Peyer's patch (tissue), 4 donors: ENCODE measurements at places on chromosomes 6 and 20.

- DNase-seq: no peak
These were observed 100.5 kb downstream of the ERMARD start for GRCh38 chr6:169851641-169852503.

GRCh38 chr6:4820704-4821276 is 44.6 kb downstream of the CDYL start:
- DNase-seq: no peak

DNA sequence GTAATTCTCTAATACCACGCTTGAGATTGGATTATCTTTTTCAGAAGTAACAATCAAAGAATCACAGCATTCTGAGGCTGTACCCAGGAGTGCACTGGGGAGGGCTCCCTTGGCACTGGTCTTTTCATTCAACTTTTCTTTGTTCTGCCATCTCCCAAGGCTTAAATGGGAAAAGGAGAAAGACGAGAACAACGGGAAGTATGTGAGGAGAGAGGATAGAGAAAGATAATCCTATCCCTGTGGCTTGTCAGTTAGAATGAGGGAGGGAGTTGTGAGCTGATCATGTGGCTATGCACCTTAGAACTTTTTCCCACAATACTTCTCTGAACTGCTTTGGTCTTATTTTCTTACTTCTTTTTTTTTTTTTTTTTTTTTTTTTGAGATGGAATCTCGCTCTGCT is 83.1 kb downstream of the CAP2 start:
- DNase-seq: no peak

DNA sequence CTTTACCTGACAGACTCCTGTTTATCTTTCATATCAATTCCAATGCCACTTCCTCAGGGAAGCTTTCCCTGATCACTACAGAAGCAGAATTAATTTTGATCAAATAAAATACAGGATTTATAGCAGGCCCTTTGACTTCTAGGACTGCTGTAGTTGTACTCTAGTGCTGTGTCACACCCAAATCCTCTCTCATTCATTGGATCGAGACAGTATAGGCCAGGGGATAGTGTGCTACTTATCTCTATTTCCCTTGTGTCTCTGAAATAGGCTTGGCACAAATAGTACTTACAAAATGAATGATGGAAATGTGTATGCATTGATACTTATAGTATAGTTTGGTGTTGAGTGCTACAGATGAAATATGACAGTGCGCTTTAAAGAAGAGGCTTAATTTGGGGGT is 19.8 kb downstream of the RALY start:
- DNase-seq: no peak

DNA sequence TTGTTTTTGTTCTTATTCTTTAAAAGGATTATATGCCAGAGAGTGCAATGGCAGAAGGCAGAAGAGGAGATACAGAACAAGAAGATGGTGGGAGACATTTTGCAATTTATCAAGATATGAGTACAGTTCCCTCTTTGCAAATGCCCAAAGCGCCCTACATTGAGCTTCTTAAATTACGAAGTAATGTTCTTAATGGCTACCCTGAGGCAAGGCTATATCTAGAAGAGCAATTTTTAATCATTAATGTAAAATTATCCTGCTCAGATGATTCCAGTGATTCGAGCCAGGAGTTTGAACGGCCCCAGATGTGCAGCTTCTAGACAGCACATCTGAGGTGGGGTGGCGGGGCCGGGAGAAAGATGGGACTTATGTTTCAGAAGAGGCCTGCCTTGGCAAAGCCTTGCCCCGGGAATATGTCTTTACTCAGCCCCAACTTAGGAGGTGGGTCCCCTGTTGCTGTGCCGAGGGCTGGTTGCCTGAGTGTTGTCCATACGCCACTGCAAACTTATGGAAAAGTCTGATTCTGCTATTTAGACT is 84.9 kb upstream of the MLN start:
- no peak for DNase-seq

- no peak for DNase-seq
These were observed 4.1 kb upstream of the TMEM14B start for GRCh38 chr6:10743515-10743914.

GRCh38 chr6:139129284-139129683 is 5.6 kb upstream of the HECA start:
- DNase-seq: no peak

- no peak for DNase-seq
These were observed 46.2 kb downstream of the MYB start for GRCh38 chr6:135227349-135227748.

- DNase-seq: no peak
These were observed 225.3 kb downstream of the KHDC1L start for GRCh38 chr6:72999995-73000394.

GRCh38 chr6:34070315-34071135 is 75.4 kb downstream of the GRM4 start:
- DNase-seq: no peak

DNA sequence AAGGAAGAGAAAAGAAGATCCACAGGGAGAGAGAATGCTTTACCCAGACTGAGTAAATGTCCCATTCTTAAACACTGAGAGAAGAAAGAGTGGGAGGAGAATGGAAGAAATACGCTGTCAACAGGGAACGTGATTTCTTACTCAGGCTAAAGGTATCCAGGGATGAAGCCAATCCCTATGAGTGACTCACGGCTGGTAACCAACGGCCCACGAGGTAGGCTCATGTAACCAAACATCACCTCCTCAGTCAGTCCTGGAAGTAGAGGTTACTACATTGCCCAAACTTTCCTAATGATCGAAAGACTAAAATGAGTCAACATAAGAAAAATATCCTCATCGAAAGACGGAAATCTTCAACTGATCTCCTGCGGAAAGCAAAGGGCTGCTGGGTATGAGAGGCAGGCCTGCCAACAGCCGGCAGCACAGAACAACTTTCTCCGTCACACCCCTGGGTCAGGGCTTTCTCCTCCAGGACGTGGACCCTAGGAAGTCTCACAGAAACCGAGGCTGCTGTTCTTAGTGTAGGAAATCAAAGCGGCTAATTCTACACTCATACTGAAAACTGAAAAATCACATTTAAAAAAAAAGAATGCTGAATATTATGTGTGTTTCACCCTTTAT is 292.6 kb downstream of the GMDS start:
- DNase-seq: no peak

- DNase-seq: no peak
These were observed 224.9 kb upstream of the SMLR1 start for GRCh38 chr6:130602151-130602770.

- no peak for DNase-seq
These were observed 67.8 kb upstream of the SMIM29 start for GRCh38 chr6:34316431-34317171.

GRCh38 chr20:64232794-64233193 is 22.8 kb upstream of the PCMTD2 start:
- no peak for DNase-seq

DNA sequence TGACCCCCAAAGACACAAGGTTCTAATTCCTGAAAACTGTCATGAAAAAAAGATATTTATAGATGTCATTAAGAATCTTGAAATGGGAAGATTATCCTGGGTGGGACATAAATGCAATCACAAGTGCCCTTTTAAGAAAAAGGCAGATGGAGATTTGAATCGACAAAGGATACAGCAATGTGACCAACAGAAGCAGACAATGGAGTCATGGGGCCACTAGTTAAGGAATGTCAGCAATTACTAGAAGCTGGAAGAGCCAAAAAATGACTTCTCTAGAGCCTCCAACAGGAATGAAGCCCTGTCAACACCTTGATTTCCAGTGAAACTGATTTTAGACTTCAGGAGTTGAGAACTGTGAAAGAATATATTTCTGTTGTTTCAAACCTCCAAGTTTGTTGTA is 448.5 kb downstream of the MEI4 start:
- no peak for DNase-seq

DNA sequence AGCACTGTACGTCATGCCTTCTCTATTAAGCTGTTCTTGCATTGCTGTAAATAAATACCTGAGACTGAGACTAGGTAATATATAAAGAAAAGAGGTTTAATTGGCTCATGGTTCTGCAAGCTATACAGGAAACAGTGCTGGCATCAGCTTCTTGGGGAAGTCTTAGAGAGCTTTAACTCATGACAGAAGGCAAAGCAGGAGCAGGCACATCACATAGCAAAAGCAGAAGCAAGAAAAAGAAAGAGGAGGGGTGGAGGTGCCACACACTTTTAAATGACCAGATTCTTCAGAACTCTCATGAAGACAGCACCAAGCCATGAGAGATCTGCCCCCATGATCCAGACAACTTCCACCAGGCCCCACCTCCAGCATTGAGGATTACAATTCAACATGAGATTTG is 30.1 kb downstream of the CYB5R4 start:
- no peak for DNase-seq

- DNase-seq: no peak
These were observed 177.7 kb downstream of the KLHL32 start for GRCh38 chr6:97102145-97102790.

GRCh38 chr6:123380257-123380656 is 256.5 kb downstream of the TRDN start:
- no peak for DNase-seq
